DMS53 (cell line): ENCODE measurements at places on chromosomes 16 and 17.

- no peak for DNase-seq
Measured at GRCh38 chr16:27217256-27217655, 13.9 kb downstream of the KDM8 start.

- no peak for DNase-seq
Measured at GRCh38 chr17:29571486-29571882, 3.0 kb downstream of the TP53I13 start.

GRCh38 chr16:90077757-90078578 lies 837 bp upstream of the PRDM7 start:
- peak; percentile 81 for DNase-seq

GRCh38 chr17:82328141-82328993 lies 5.2 kb downstream of the SECTM1 start:
- DNase-seq = no peak

DNA sequence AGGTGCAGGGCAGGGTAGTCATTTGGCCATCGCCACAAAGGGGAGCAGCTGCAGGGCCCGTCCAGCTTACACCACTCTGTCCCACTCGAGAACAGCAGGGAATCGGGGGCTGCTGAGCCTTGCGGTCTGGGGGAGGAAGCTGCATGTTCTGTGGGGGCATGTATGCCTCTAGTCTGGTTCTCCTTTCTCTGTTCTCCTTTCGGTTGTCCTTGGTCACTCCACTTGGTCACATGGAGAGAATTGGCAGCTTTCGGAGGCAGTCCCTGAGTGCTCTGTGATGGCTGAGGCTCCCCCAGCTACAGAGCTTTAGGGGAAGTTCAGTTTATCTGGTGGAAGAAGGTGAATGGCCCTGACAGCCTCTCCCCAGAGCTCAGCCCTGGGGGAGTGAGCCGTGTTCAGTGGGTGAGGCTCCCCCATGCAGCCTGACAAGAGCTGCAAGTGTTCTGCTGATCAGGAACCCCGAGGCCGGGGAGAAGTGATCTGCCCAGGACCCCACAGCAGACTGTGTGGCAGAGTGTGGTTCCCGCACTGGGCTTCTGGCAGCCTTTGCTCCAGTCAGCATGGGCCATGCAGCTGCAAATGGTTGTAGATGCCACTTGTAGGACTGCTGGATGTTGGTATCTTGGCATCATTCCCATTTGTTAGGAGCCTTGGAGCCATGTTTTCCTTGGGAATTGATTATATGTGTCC lies 22.3 kb upstream of the SMPD3 start:
- DNase-seq = peak; percentile 4

GRCh38 chr16:12095275-12096156 lies 119.0 kb downstream of the SNX29 start:
- peak; percentile 64 for DNase-seq

DNA sequence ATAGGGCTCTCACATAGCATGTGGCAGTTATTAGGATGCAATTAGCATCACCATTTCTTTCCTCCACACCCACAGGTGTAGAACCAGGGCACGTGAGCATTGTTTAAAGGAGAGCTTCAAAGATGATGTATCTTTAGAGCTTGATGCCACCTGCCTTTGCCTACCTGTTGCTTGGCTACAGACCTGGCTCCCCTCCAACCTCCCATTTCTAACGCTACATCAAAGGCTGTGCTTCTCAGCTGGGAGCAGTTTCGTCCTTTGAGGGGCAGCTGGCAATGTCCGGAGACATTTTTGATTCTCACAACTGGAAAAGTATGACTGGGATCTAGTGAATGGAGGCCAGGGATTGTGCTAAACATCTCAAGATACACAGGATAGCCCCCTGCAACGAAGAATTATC lies 78.5 kb upstream of the CLEC3A start:
- DNase-seq = peak; percentile 8

GRCh38 chr16:67814567-67814966 lies 7.9 kb downstream of the TSNAXIP1 start:
- no peak for DNase-seq
